Hematopoietic multipotent progenitor cell treated with erythropoietin and hydrocortisone succinate and interleukin-3 and kit ligand, for 15 days (in vitro differentiated cells): ENCODE measurements at places on chromosomes 3 and 15.

- DNase-seq: no peak
These were observed 2.6 kb downstream of the ABHD10 start for GRCh38 chr3:111981457-111981763.

- DNase-seq: no peak
These were observed 266.1 kb downstream of the ADAMTSL3 start for GRCh38 chr15:83919978-83920510.

DNA sequence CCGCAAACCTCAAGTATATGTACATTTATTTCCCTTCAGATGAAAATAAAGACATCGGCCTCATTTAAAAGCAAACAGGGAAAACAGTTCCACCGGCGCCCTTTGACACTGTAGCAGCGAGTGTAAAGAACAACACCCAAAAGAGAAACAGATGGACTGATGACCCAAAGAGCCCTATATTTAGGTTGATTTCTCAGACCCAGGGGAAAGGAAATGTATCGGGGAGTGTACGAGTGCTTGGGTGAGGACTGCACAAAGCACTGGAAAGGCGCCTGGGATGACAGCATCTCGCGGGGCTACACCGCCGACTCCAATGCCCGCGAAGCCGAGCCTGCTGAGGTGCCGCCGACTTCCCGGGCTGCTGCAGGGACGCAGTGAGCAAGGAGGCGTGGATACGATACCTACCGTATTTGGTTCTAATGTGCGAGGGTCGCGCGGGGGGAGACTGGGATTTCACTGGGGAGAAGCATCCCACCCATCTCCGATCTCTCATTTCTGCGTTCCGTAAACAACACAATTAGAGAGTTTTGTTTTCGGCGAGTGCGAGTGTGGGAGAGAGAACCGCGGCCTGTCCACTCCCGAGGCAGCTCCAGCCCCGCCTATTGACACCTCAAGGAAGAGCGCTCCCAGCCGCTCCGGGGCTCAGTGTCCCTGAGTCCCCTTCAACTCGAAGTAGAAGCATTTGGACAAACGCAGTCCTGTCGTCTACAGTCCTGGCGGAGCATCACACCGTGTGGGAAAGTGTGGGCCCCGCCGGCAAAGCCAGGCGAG, 2.0 kb downstream of the MECOM start:
- no peak for DNase-seq

- no peak for DNase-seq
These were observed 151.3 kb downstream of the MFSD1 start for GRCh38 chr3:158953131-158953530.

DNA sequence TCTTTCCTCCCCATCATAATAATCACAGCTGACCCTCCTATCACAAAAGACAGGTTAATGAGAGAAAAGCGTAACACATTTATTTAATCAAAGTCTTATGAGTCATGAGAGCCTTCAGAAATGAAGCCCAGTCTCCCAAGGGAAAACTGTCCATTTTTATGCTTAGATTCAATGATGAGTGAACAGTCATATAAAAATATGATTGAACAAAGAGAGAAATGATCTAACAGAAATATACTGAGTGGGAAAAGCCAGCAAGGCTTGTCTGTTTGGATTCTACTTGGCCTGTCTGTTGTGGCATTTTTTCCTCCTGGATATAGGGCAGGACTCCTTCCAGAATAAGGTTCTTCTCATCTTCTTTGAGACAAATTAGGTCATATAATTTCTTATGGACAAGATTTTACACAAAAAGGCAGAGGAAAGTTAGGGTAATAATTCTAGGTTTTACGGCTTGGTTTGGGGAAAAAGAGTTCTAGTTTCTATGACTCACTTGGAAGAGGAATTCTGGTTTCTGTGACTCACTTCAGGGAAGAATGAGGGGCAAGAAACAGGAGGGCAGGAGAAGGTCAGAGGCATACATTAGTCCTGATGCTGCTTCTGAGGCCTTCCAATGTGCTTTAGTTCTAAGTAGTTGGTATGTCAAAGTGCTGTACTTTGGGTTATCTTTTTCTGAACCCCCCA, 534.2 kb downstream of the ZIC1 start:
- DNase-seq: no peak

GRCh38 chr3:159866201-159866746, 122.4 kb upstream of the IL12A start:
- DNase-seq: no peak

DNA sequence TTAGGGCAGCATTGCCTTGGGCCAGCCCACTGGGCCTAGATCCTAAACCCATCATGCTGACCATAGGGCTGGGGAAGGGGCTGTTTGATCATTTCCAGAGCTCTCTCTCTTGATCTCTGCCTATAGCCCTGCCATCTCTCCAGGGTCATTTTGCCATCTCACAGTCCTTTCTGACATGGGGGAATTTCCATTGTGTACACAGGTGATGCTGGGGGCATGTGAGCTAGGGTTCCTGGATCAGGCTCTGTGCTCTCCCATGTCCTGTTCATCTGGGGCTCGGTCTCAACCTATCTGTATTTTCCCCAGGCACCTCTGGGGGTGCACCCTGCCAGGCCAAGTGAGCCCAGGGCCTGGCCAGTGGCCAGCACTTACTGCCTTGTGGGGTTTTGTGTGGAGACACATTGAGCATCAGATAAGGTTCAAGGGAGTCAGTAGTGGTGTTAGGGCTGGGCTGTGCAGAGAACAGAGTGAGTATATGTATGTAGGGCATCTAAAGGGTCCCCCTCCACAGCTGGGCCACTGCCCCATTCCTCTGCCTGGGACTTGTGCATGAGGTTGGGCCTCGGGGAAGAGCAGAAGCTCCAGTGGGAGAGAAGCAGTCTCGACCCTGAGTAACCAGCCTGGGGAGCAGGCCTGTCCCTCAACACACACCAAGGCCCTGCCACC, 25.7 kb upstream of the APEH start:
- peak; percentile 69 for DNase-seq
